ENCODE measurements at places on chromosomes 7 and 10.

DNA sequence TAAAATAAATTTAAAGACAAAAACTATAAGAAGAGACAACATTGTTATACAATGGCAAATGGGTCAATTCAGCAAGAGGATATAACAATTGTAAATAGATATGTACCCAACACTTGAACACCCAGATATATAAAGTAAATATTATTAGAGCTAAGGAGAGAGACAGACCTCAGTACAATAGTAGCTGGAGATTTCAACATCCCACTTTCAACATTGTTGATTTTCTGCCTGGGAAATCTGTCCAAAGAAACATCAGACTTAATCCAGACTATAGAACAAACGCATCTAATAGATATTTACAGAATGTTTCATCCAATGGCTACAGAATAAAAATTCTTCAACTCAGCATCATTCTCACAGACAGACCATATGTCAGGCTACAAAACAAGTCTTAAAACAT, 256.1 kb downstream of the GRM8 start:
- DNase-seq: no peak

DNA sequence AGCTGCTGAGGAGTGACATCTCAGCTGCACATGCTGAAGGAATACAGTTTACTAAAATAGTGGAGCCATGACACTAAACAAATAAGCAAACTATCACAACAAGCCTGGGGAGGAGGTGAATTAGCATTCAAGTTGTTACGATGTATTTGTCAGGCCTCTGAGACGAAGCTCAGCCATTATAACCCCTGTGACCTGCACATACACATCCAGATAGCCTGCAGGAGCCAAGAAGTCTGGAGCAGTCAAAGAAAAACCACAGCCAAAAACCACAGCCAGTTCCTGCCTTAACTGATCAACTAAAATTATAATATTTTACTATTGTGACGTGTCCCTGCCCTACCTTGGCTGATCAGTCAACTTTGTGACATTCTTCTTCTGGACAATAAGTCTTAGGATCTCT, 68.6 kb downstream of the NSUN6 start:
- no peak for DNase-seq

DNA sequence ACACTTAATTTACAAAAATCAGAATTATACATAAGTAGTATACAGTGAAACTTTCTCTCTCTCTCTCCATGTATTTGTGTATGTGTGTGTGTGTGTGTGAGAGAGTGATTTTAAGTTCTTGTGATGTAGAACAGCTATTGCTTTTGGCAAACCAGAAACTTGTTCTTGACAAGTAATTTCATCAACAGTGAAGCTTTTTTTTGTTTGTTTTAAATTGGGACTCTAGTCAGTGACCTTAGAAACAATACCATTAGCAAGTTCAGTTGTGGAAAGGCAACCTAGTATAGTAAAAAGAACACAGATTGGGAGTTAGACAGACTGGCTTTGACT, 319.1 kb downstream of the PTEN start:
- DNase-seq: no peak

- DNase-seq: no peak
These were observed 953.3 kb downstream of the XPNPEP1 start for GRCh38 chr10:108970016-108970415.

- DNase-seq: no peak
These were observed 140.7 kb upstream of the AGK start for GRCh38 chr7:141410353-141411000.

GRCh38 chr10:53489335-53490182, 717.0 kb upstream of the MBL2 start:
- no peak for DNase-seq

DNA sequence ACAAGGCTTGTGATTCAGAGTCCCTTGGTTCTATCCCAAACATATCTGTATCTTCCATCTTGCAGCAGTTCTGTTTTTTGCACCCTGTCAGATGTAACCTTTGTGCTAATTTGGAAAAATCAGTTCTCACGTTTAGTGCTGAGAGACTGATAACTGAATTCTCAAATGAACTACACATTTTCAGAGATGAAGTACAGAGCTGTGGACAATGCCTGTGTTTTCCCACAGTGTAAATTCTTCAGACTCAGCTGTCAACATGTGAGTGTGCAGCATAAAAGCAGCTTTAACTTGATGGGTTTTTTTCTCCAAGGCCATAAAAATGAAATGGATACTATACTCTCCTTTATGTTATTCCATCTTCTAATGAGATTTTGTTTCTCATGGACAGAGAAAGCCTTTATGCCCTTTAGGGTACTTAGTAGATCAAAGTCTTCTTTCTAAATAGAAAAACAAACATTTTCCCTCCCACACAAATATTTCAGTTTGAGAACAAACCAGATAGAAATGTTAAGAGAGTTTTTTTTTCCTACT, 150.9 kb downstream of the SEMA3A start:
- no peak for DNase-seq

Data from foreskin keratinocyte (primary cell).